Left cardiac atrium (tissue), 4 donors: ENCODE measurements at places on chromosomes 5 and 9.

DNA sequence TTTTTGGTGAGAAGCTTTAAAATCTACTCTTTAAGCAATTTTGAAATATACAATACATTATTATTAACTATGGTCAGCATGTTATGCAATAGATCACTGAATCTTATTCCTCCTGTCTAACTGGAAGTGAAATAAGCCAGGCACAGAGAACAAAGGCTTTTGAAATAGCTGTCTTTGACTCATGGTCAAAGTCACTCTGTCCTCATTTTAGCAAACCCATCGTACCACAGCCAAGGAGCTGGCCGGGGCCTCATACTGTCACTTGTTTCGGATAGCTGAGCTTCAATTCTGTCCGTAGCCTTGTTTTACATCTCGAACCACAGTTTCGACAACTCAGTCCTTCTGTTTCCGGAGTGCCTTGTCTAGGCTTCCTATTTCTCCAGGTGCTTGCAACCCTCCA is 19.2 kb downstream of the ADCY2 start:
- no peak for DNase-seq

GRCh38 chr5:19880859-19881436 is 107.1 kb downstream of the CDH18 start:
- no peak for DNase-seq

GRCh38 chr5:20572614-20573013 is 584.6 kb upstream of the CDH18 start:
- DNase-seq = no peak

- no peak for DNase-seq
Measured at GRCh38 chr5:170601619-170602018, 97.8 kb downstream of the KCNIP1 start.

DNA sequence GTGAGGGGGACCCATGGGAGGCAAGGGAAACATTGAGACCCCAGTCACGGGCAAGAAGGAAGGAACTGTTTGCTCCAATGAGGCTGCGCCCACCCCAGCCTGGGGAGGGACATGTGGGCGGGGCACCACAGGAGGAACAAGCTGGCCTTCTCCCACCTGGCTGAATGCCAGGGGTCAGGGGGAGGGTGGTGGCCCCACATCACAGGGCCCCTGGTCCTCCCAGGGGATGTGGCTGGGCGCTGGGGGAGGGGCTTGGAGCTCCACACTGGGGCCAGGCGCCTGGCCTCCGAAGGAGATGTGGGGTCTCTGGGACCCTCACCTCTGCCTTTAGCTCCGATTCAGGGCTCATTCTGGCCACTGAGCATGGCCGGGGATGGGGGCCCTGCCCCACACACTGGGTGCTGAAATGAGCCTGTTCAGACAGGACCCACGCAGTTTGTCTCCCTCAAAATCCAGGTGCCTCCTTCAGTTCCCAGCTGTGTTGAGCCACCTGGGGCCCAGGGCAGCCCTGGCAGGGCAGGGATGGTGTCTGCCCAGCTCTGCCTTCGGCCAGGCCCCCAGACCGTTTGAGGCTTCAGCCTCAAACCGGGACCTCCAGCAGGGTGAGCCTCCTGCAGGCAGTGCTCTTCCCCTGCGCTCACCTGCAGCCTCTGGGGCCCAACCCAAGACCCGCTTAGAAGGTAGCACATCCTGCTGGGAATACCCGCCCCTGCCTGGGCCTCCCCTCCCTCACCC is 33.2 kb upstream of the NOTCH1 start:
- DNase-seq = no peak
